MM.1S (cell line): ENCODE measurements at places on chromosomes 7 and 10.

- DNase-seq: no peak
Observed at GRCh38 chr10:63605197-63605967, 84.2 kb downstream of the REEP3 start.

DNA sequence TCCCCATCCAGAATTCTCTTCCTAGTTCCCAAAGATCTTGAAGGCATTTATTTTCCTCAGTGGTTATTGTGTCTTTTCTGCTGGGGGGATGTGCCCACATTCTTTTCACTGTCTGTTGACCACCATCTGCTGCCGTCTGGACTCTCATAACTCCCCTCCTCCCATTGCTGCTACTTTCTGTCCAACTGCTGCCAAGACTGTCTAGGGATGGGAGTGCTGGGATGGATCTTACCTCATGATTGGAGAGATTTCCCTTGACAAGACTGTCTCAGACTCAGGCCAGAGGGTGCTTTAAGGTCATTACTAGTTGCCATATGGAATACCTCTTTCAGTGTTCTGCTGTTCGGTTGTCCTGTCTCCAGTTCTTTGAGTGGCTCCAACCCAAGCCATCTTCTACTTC lies 141.6 kb downstream of the C1GALT1 start:
- no peak for DNase-seq

DNA sequence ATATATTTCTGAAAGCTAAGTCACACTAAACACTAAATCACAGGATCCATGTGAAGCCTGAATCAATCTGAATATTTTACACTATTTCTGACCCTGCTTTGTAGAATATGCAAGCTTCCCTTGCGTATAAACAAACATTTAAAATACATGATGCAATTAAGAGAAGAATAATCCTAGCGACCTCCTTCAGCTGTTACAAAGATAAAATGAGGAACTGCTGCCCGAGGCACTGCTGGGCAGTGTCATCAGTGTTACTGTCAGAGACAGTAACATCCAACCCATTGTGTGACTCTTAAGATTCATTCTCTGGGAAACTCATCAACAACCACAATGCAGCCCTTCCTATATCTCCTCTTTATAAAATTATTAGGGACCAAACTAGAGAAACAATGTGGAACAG lies 61.6 kb downstream of the COBL start:
- no peak for DNase-seq

GRCh38 chr7:90345595-90346335 lies 751 bp upstream of the GTPBP10 start:
- peak; percentile 29 for DNase-seq

- DNase-seq: no peak
Observed at GRCh38 chr10:86283466-86284287, 82.9 kb downstream of the GRID1 start.

GRCh38 chr7:78673272-78673671 lies 780.2 kb downstream of the MAGI2 start:
- no peak for DNase-seq

DNA sequence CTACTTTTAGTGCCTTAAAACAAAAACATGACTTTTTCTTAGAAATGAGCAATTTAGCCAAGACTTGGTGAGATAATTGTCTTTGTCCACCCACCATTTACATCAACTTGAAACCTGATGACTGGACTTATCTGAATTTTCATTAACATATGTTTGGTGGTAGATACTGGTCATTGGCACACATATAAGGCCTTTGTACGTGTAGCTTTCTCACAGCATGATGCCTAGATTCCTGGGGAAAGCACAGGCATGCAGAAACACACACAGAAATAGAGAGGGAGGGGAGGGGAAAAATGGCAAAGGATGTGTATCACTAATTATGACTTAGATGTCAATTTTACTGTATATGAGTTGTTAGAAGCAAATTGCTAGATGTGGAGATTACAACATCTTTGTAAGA lies 488.4 kb downstream of the NXPH1 start:
- DNase-seq: no peak

- DNase-seq: no peak
Observed at GRCh38 chr10:31401287-31401686, 82.3 kb downstream of the ZEB1 start.

DNA sequence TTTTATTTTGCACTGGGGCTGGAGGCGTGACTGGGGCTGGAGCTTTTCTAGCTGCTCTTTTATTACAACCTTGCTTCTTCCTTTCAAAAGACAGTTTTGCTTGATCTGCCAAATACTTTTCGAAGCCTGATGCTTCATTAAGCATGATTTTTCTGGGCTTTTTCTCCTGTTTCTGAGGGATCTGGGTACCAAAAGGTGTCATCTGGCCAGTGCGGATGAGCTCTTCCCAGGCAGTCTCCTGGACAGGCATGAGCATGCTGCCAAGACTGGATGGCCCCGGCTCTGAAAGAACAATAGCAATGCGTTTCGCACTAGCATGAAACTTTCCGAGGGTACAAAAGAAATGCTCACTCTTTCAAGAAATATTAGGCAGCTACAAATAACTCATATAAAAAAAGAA lies 14.4 kb downstream of the ERCC6 start:
- DNase-seq: no peak

GRCh38 chr7:12325646-12326045 lies 78.0 kb downstream of the VWDE start:
- DNase-seq: no peak

GRCh38 chr10:103192451-103193106 lies 493 bp downstream of the NT5C2 start:
- DNase-seq: peak; percentile 77

DNA sequence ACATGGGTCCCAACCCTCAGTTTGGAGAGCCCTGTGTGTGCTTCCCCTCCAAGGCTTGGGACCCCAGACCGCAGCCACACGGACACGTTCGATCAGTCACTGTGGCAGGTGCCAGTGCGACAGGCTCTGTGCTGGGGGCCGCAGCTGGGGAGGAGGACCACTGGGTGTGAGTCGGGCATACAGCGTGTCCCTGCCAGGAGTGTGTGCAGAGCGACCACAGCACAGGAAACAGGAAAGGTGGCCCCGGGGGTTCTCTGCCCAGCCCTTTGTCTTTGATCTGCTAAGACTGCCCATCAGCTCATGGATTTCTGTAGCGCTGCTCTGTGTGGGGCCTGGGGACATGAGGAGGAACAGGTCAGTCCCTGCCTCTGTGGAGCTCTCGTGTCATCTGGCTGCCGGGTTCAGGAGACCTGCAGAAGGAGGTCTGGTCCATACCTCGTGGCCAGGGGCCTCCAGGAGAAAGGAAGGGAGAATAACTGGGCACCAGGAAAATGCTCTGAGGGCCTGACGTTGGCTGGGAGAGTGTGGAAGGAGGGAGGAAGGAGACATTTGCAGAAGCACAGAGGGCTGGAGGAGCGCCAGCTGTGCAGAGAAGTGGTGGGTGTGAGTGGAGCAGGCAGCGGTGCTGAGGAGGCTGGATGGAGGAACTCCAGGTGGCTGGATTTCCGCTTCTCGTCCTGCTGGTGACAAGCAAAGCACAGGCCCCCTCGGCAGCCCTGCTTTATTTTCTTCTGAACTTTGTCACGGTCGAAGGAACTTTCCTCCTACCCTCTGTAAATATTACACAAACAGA lies 4.1 kb downstream of the NUDT1 start:
- DNase-seq: no peak

DNA sequence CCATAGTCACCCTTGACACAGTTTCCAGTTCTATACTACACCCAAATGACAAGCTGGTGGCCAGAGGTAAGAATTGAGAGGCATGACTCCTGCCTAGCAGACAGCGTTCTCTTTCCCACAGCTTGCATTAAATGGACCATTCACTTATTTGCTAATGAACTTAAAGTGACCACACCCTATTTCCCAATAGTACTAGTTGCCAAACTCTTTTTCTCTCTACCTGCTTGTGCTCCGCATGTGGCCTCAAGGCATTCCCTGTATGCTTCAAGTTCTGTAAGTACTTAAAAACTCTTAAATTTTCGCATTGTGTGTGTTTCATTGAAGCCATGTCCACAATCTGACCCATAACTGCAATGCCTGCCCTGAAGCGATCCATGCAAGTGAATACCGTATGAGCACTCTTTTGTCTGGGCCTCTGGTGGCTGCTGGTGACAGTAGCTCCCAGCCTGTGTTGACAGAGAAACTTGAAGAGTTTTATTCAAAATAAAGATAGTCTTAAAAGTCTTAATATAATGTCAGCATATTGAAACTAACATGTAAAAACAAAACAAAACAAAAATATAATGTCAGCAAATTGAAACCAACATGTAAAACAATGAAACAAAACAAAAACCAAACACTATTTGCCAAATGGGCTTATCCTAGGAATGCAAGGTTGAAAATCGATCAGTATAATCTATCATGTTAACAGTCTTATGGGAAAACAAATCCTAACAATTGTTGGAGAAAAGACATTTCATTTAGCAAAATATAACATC lies 73.6 kb downstream of the CCSER2 start:
- no peak for DNase-seq

DNA sequence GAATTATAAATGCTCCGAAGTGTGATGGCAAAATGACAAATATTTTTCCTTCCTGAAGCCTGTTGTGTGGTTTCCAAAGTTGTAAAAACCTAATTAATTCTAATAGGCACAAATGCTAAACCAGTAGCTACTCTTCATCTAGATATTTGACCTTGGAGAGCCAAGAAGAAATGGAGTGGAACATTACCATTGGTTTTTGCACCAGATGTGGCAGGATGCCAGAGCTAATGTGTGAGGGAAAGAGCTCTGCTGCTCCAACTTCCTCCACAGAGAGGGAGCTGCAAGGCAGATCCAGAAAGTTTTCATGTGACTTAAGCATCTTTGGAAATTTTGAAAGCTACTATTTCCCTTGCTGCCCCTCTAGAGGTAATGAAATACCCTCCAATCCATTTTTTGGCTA lies 65.1 kb upstream of the HPS1 start:
- DNase-seq: no peak

DNA sequence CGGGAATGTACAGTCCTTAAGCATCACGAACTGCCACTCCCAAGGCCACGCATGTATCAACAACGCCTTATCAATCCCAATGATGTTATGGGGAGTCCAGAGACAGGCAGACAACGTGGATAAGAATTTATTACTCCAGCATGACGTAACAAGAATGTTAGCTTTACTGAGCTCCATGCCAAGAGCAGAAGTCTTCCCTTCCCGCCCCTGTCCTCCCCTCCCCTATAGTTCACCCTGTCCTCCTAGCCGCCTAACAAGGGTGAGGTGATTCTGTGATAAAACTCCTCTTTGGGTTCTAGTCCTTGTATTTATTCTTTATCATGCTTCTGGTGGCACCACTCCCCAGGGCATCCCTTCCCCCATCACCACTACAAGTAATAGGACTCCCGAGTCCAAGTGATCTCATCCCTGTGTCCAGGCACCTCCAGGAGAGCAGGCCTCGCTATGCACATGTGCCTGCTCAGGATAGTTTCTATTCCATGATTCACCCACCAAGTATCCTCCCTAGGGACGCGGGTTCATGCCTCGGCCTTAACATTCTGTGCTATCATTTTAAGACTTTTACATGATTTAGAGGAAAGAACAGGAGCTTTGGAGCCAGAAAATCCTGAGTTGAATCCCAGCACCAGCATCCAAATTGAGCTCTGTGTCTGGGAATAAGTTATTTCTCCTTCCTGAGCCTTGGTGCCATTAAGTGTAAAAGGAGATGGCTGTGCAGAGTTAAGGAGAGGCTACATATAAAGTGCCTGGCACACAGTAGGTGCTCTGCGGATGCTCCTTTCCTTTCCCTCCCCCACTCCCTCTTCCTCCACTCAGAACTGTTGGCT lies 15.4 kb downstream of the GSDME start:
- DNase-seq: no peak

- no peak for DNase-seq
Observed at GRCh38 chr7:107255602-107256001, 86.8 kb downstream of the HBP1 start.

DNA sequence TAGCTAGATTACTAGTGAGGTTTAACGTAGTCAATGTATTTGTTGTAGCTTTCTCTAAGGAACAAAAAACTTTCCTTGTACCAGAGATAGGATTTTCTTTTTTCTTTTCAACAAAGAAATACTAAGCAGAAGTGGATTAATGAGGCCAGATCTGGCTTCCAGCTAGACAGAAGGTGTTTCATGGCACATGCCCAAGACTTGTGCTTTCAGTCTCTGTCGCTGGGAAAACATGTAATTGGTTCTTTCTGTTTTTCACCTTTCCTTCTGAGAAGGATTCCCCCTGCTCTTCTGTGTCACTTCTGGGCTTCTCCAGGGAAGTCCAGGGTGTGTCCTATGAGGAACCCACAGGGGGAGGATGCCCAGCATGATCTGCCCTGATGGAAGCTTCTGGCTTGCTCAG lies 492.2 kb downstream of the CCSER2 start:
- no peak for DNase-seq

- DNase-seq: no peak
Observed at GRCh38 chr7:50814166-50814565, 31.5 kb upstream of the GRB10 start.

- no peak for DNase-seq
Observed at GRCh38 chr7:16398146-16399017, 23.0 kb downstream of the CRPPA start.

GRCh38 chr10:122780391-122780790 lies 65.3 kb downstream of the CUZD1 start:
- no peak for DNase-seq

DNA sequence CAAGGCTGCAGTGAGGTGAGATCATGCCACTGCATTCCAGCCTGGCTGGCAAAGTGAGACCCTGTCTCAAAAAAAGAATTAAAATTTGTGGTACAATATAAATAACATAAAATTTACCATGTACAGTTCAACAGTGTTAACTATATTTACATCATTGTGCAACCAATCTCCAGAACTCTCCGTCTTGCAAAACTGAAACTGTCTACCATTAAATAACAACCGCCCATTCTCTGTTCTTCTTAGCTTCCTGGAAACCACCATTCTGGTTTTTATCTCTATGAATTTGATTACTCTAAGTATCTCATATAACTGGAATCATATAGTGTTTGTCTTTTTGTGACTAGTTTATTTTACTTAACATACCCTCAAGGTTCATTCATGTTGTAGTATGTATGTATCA lies 167.6 kb downstream of the AUTS2 start:
- no peak for DNase-seq
